Fibroblast of pulmonary artery (primary cell): ENCODE measurements at places on chromosomes 13 and 19.
A peak's percentile ranks its signal among the peaks of the same experiment; 100 is the strongest.

DNA sequence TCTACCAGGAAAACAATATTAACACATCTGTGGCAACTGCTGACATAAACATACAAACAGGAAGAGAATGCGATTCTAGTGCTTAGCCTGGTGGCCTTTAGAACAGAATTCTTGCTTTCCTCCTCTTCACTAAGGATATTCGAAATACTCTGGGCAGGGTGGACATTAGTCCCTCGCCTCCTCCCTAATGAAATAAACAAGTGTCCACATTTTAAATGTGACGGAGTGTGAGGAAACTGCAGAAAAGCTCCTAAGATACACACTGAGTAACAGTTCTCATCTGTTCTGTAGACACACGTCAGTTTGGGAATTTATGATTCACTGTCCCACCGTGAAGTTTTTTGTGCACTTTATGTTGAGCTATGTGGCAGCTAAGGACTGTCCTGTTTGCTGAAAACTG is 639 bp downstream of the STARD13 start:
- DNase-seq: peak; percentile 53

GRCh38 chr19:44845612-44846454 is at the start of gene NECTIN2:
TSS of gene NECTIN2 (plus strand) at chr19:44846297. CDS start at chr19:44846526, 229 bp downstream.
- peak; percentile 99 for DNase-seq

- no peak for DNase-seq
Measured at GRCh38 chr13:68076046-68076445, 845.9 kb upstream of the PCDH9 start.

GRCh38 chr13:93467175-93467574 is 240.6 kb downstream of the GPC6 start:
- DNase-seq: no peak

DNA sequence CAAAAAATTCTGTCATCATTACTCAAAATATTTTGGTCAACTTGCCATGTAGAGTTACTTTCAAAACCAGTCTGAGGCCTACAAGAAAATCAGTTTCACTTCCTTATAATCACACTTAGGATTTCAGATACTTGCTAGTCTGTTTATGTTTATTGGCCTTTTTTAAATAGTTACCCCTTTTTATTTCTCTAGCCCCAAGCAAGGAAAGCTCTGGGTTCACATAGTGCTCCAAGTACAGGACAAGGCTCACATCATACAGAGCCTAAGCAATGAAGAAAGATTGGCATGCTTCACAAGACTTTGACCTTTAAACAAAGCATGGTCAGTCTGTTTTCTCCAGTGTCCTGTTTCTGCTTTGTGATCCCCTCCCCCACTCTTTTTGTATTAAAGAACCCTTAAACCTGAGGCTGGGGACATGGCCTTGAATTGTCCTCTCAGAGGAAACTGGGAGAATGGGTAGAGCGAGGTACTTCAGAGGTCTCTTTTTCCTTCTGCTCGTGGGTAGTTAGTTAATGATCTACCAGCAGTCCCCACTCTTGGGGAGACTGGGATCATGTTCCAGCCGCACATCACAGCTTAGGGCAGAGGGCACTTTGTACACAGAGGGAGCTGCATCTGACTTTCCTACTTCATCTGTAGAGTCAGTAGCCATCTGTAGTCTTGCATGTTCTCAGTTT is 30.7 kb downstream of the CEACAM1 start:
- no peak for DNase-seq

GRCh38 chr13:71797517-71797916 is 69.5 kb downstream of the DACH1 start:
- no peak for DNase-seq

DNA sequence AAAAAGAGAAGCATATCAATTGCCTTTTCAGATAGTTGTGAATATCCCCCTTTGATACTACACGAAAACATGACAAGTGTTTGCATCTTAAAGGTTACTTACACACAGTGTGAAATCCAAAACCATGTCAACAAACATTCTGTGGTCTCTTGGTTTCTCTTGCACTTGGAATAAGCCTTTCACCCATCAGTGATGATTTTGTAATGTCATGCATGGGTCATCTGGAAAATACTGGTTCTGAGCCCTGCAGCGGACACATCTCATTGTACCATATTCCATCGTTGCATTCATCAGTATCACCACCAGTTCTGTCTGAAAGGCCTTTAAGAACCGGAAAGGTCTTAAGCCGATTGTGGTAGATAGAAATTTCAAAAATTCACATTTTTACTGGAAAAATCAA is 65.4 kb upstream of the SOX1 start:
- no peak for DNase-seq

GRCh38 chr13:50069261-50069660 is 54.0 kb downstream of the KCNRG start:
- DNase-seq: peak; percentile 57

- peak; percentile 49 for DNase-seq
Measured at GRCh38 chr13:50200988-50201387, 185.7 kb downstream of the KCNRG start.

GRCh38 chr13:91397595-91397994 is 826 bp upstream of the GPC5 start:
- DNase-seq: no peak

- DNase-seq: peak; percentile 10
Measured at GRCh38 chr13:112943309-112944125, 25.5 kb upstream of the MCF2L start.

- no peak for DNase-seq
Measured at GRCh38 chr19:46860846-46861690, at the start of gene ARHGAP35. TSS of gene ARHGAP35 (plus strand) at chr19:46860997. CDS start at chr19:46918676, 57,679 bp downstream.

DNA sequence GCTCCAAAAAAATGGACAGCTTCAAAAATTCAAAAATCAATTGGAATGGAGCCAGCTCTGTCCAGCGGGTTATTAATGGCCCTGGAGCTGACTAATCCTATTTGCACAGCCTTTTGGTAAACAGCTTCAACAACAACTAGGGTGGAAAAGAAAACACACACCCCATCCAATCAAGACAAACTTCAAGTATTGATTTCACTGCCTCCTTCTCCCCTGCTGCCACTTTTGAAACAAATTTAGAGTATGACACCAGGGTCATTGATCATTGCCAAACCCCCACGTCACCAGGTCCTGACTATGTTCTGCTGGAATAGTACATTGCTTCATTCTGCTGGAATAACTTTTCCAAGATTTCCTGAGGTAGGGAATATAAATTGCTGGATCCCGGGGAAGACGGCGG is 56.8 kb upstream of the GTF3A start:
- DNase-seq: no peak

DNA sequence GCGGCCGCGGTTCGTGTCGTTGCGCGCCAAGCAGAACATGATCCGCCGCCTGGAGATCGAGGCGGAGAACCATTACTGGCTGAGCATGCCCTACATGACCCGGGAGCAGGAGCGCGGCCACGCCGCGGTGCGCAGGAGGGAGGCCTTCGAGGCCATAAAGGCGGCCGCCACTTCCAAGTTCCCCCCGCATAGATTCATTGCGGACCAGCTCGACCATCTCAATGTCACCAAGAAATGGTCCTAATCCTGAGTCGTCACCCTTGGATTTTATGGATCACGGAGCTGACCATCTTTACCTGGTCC is 475 bp downstream of the MRPL57 start:
- DNase-seq: no peak

- DNase-seq: no peak
Measured at GRCh38 chr13:79745081-79745480, 264.1 kb downstream of the NDFIP2 start.

GRCh38 chr19:53961523-53962356 is 997 bp upstream of the CACNG8 start:
- peak; percentile 81 for DNase-seq

GRCh38 chr13:49791315-49791710 is 1.2 kb downstream of the KPNA3 start:
- peak; percentile 39 for DNase-seq

GRCh38 chr13:94470126-94470525 is 9.4 kb downstream of the DCT start:
- no peak for DNase-seq

GRCh38 chr13:20465218-20465879 is 60.3 kb downstream of the CRYL1 start:
- peak; percentile 27 for DNase-seq

GRCh38 chr13:41136396-41137031 is 3.9 kb upstream of the KBTBD6 start:
- no peak for DNase-seq

- DNase-seq: peak; percentile 96
Measured at GRCh38 chr13:85497652-85498051, 301.6 kb downstream of the SLITRK6 start.

GRCh38 chr19:46813839-46814358 is 25.5 kb upstream of the SLC1A5 start:
- DNase-seq: peak; percentile 92

DNA sequence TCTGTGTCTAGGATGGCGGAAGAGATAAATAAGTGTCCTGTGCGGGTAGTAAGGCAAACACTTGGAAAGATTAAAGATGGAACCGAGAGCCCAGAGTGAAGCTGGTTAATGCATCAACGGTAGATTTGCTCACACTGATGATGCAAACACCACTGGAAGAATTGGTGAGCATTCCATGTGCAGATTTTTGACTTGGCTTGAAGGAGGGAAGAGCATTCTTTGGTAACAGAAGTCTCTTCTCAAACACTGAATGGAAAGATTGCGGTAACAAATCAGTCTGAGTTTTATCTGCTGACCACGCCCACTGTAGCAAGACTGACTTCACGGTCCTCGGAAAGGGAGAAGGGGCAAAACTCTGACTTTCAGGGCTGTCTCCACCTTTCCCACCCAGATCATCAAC is 112.5 kb downstream of the COL4A1 start:
- peak; percentile 20 for DNase-seq

DNA sequence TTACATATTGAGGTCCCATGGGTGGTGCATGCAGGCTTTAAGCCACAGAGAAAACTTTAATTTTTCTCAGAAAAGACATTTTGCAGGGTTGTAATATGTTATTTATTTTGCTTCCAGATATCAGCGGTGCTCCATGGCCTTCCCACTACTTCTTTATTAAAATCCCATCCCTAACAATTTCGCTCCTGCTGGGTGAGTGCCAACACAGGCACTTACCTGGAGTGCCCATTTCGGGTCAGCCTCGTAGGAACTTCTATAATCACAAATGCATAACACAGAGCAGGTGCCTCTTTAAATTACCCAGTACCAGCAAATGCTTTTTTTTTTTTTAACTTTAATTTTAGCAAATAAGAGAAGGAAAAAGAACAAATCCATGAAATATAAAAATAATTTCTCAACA is 86.4 kb downstream of the EFNB2 start:
- DNase-seq: no peak

DNA sequence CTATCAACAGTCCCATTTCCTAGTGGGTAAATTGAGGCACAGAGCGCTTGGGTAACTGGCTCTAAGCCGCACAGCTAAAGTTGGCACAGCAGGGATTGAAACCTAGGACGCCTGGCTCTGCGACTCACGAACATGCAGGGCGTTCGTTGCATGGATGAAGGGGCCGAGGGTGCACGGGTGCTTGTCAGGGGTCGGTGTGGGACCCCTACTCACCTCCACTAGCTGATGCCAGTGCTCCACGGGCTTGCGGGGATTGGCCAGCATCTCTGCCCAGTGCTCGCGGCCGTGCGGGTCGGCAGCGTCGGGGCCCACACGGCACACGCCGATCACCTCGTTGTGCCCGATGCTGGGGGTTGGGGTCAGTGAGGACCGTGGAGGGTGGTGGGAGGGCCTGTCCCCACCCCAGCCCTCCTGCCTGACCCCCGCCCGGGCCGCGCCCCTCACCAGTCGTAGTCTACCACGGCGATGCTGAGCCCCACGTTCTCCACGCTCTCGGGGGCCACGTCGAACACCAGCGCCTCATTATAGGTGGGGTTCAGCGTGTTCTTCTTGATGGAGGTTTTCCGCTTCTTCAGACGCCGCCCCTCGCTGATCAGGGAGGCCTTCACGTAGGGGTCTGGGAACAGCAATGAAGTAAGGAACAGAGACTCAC is 14.6 kb downstream of the SYT3 start:
- DNase-seq: no peak

DNA sequence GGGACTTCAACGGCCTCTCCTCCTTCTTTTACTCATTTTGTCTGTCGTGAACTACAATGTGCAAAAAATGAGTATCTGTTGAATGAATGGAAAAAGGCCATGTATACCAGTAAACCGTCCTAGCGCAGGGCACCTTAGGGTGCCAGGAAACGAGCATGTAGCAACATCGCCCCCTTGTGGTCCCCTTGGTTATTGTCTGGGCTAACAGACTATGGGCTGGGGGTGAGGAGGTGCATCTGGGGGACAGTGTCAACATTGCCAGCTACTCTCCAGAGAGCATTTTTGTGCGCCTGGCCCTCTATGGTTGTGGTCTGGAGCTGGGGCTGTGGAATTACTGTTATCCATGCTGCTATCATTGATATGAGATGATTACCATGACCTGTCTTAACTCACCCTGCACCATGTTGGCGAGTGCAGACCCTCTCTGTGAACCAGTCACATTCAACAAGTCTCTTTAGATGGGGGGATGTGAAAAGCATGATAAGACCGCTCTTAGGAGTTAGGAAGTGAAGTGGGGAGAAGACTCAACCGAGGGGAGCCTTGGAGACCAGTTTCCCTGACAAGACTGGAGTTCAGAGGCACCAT is 22.8 kb upstream of the SIGLEC11 start:
- peak; percentile 55 for DNase-seq

- peak; percentile 1 for DNase-seq
Measured at GRCh38 chr13:69324090-69324886, 783.3 kb upstream of the ATXN8OS start.

- peak; percentile 27 for DNase-seq
Measured at GRCh38 chr19:48836089-48837017, at the start of gene HSD17B14. TSS of gene HSD17B14 (minus strand) at chr19:48836491. CDS start at chr19:48836411, 80 bp downstream.

DNA sequence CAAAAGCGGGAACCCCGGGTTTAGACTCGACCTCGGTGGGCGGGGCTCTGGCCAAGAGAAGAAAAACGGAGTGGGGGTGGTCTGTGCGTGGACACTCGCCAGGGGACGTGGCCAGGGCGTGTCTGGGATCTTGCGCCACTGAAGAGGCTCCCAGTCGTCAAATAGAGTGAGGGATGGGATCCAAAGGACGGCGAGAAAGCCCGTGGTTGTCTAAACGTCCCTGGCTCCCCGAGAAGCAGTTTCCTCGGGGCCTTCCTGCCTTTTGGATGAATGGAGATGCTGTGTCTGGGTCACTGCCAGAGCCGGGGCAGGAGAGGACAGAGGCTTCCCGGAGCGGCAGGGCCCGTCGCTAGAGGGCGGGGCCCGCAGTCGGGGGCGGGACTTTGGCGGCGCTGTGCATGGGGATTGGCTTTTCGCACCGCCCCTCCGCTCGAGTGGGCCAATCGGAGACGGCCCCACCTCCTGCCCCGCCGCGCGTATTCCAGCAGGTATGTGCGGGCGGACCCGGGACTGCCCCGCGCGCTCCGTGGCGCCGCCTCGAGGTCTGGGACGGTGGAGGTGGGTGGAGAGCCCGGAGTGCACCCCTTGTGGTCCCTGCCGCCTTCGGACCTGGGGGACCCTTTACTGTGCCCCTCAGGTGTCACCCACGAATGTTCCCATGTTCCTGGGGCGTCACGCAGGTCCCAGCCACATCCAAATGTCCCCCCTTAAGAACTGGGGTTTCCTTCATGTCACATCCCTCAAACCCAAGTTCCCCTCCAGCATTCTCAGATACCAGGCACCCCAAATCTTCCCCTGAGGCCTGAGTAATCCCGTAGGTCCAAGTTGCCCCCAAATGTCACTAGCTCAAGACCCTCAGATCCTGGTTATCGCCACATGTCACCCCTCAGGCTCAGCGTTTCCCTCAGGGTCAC is 38.3 kb downstream of the ZSWIM4 start:
- peak; percentile 90 for DNase-seq
